ENCODE measurements at places on chromosomes 2 and 18. TPM values are rescaled to one million over a fixed set of nuclear protein-coding genes. Genes with fewer than 3 reads are reported as not detected.

DNA sequence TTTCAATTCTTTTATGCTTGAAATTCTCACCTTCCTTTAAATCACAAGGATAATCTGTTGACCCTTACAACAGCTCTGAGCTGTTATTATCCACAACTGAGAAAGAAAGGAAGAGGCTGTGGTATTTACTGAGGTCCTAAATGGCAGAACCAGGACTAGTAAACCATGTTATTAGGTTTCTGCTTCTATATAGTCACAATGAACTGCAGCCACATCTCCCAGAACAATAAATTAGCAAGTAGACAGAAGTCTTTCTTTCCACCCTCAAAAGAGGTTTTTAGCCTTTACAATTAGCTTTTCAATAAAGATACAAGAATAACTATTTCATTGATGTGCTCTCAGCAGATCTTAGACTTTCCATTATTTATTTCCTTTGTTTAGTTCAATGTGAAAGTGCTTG lies 374.2 kb downstream of the NRXN1 start:
- no peak overlapping the region for H3K27ac ChIP-seq
- no peak for DNase-seq
- H3K36me3 ChIP-seq, result no peaks in the 10 kb centered on the region
- no peaks in the 10 kb centered on the region for H3K27me3 ChIP-seq

- H3K27ac ChIP-seq, result no peak overlapping the region
- peaks cover 32% of the 10 kb centered on the region for H3K36me3 ChIP-seq
- no peak overlapping the region for H3K4me3 ChIP-seq
- H3K4me1 ChIP-seq, result no peaks in the 10 kb centered on the region
- no peak for DNase-seq
- no peaks in the 10 kb centered on the region for H3K27me3 ChIP-seq
These were observed 19.2 kb downstream of the CTDP1 start for GRCh38 chr18:79698668-79699335.

GRCh38 chr2:85255813-85256594 lies 71.8 kb downstream of the TGOLN2 start:
- no peaks in the 10 kb centered on the region for H3K27me3 ChIP-seq
- H3K4me3 ChIP-seq, result peak overlapping the region; percentile 35
- no peak overlapping the region for H3K27ac ChIP-seq
- H3K4me1 ChIP-seq, result peaks cover 32% of the 10 kb centered on the region
- H3K36me3 ChIP-seq, result no peaks in the 10 kb centered on the region

- no peaks in the 10 kb centered on the region for H3K27me3 ChIP-seq
- H3K36me3 ChIP-seq, result no peaks in the 10 kb centered on the region
- no peak overlapping the region for H3K27ac ChIP-seq
- H3K4me3 ChIP-seq, result no peak overlapping the region
- DNase-seq, result no peak
These were observed 343.5 kb upstream of the NT5C1B start for GRCh38 chr2:18932853-18933252.

DNA sequence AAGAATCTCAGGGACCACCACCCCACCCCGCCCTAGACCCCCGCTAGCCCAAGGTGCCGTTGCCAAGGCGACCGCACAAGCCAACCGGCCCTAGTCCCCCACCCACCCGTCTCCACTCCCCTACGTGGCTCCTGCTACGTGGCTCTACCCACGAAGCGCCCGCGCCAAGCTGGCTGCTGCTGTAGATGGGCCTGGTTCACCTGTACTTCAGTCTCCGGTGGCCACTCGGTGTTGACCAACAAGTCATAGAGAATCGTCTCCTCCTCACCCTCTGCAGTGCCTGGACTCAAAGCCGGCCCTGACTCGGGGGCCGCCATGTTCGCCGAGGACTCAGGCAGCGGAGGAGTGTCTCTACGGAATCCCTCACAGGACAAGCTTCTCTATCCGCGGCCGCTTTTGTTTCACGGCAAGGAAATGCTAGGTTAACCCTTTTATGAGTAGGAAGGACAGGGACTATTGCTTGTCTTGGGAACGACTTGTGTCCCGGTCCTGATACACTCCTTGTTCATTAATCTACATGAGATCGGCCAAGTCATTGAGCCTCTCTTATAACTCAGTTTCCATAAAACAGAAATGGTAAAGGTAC lies at the start of gene NBAS:
Gene NBAS (minus strand): TSS at position 347 of the 586 bp plus-strand sequence. CDS start 30 bp downstream, at position 317.
- peak within 1 kb of the TSS; percentile 61 for H3K27ac ChIP-seq
- DNase-seq, result peak; percentile 93
- no peaks in the 10 kb centered on the region for H3K27me3 ChIP-seq
- no peaks in the 10 kb centered on the region for H3K36me3 ChIP-seq
- peak within 1 kb of the TSS; percentile 92 for H3K4me3 ChIP-seq
- H3K4me1 ChIP-seq, result peaks cover 4% of the 10 kb centered on the region

DNA sequence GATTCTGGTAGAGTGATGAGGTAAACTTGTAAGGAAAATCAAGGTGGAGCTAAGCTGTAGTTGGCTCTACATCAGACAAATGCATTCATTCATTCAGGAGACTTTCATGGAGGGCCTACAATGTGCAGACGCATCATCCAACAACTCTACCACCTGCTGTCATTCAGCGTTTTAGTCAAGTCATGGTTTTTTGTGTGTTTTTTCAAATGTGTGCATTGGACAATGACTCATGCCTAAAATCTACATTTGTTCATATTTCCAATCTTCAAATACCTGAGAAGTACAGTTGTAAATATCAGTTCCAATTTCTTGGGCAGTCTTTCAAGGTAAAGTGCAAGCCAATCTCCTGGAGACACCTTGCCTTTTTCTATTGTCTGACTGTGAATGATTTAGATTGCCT lies 108.0 kb upstream of the LGALSL start:
- H3K27ac ChIP-seq, result no peak overlapping the region
- no peaks in the 10 kb centered on the region for H3K27me3 ChIP-seq
- no peak for DNase-seq
- no peaks in the 10 kb centered on the region for H3K4me1 ChIP-seq
- no peaks in the 10 kb centered on the region for H3K36me3 ChIP-seq

DNA sequence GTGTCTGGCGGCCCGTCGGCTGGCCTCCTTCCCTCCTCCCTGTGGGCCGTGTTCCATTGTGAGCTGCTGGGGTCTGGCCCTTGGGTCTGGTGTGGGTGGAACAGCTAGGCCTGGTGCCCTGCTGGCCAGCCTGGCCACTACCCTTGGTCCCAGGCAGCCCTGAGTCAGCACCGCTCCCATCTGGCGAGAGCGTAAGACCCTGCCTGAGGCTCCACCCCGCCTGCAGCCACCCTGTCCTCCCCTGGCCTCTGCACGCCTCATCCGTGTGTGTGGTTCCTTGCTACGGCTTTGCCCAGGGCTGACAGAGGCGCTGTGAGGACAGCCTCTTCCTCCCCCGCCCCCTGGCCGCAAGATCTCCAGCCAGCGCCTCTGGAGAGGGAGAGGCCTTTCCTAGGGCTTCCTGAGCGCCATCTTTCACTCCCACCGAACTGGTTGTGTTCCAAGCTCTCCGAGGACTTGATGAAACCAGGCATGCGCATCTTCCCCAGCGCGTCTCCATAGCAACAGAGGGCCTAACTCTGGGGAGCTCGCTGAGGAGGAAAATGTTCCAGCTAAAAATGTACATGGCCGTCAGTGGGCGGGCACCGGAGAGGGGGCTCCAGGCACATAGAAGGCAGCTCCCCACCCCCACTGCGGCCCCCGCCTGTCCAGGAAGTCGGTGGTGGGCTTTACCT lies 83.0 kb downstream of the STPG4 start:
- peak; percentile 92 for DNase-seq
- peaks cover 59% of the 10 kb centered on the region for H3K4me1 ChIP-seq
- H3K36me3 ChIP-seq, result no peaks in the 10 kb centered on the region
- no peaks in the 10 kb centered on the region for H3K27me3 ChIP-seq

DNA sequence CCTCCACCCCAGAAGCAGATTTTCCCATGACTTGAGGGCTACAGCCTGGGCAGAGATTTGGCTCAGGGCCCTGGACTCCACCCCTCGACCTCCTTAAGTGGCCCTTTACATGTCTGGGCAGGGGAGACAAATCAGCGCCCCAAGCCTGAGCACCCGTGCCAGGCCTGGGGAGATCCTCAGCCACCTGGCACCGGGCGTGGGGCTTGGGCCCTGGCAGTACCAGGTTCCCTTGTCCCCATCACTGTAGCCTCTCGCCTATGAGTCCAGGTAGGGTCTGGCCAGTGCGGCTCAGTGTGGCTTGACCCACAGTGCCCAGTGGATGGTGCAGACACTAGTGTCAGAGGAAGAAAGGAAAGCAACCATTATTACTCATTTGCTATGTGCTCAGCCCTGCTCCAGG lies 22.0 kb upstream of the DNMT3A start:
- no peak overlapping the region for H3K4me3 ChIP-seq
- no peaks in the 10 kb centered on the region for H3K27me3 ChIP-seq
- H3K27ac ChIP-seq, result no peak overlapping the region
- no peak for DNase-seq

- no peak overlapping the region for H3K27ac ChIP-seq
- no peaks in the 10 kb centered on the region for H3K27me3 ChIP-seq
- H3K36me3 ChIP-seq, result peaks cover 5% of the 10 kb centered on the region
- H3K4me1 ChIP-seq, result no peaks in the 10 kb centered on the region
These were observed 35.9 kb downstream of the ADI1 start for GRCh38 chr2:3483227-3483985.

GRCh38 chr2:70068119-70068518 lies 19.2 kb upstream of the PCBP1 start:
- peak overlapping the region; percentile 23 for H3K27ac ChIP-seq
- H3K4me1 ChIP-seq, result peaks cover 12% of the 10 kb centered on the region
- no peak overlapping the region for H3K4me3 ChIP-seq

GRCh38 chr18:62329691-62330454 lies 4.8 kb downstream of the TNFRSF11A start:
- no peak overlapping the region for H3K27ac ChIP-seq
- H3K36me3 ChIP-seq, result no peaks in the 10 kb centered on the region
- no peak for DNase-seq
- peaks cover 15% of the 10 kb centered on the region for H3K27me3 ChIP-seq
- no peaks in the 10 kb centered on the region for H3K4me1 ChIP-seq
- no peak overlapping the region for H3K4me3 ChIP-seq

- H3K36me3 ChIP-seq, result no peaks in the 10 kb centered on the region
- no peak overlapping the region for H3K4me3 ChIP-seq
- H3K27ac ChIP-seq, result no peak overlapping the region
- H3K4me1 ChIP-seq, result no peaks in the 10 kb centered on the region
These were observed 12.7 kb upstream of the CDH2 start for GRCh38 chr18:28189400-28190239.

DNA sequence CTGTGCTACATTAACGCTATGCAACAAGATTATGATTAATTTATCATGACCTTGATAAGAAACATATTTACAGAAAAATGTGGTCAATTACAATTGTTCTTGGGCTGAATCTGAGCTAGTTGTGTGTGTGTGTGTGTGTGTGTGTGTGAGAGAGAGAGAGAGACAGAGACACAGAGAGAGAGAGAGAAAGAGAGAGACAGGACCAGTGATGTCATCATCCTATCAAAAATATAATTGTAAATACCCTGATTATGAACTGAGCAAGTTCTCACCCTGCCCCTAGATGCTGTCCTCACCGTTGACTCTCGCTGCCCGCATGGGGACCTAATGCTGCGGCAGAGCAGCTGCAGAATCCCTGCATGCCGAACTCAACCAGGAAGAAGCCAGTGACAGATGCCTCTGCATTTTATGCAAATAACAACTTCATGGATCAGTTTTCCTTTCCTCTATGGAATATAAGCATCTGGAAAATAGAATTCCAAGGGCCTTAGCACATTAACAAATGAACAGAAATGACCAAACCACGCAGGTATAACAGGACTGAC lies 512.5 kb downstream of the PLCL1 start:
- no peaks in the 10 kb centered on the region for H3K4me1 ChIP-seq
- no peak for DNase-seq
- no peaks in the 10 kb centered on the region for H3K36me3 ChIP-seq
- H3K27me3 ChIP-seq, result no peaks in the 10 kb centered on the region

GRCh38 chr2:178860551-178860950 lies 53.3 kb upstream of the TTN start:
- DNase-seq, result peak; percentile 33
- no peaks in the 10 kb centered on the region for H3K27me3 ChIP-seq
- no peak overlapping the region for H3K27ac ChIP-seq

The TEX261 gene
- total RNA-seq, result 56.1 TPM

Data from kidney (tissue), 22 donors.